ENCODE measurements at places on chromosomes 4 and X.
A peak's percentile ranks its signal among the peaks of the same experiment; 100 is the strongest.

DNA sequence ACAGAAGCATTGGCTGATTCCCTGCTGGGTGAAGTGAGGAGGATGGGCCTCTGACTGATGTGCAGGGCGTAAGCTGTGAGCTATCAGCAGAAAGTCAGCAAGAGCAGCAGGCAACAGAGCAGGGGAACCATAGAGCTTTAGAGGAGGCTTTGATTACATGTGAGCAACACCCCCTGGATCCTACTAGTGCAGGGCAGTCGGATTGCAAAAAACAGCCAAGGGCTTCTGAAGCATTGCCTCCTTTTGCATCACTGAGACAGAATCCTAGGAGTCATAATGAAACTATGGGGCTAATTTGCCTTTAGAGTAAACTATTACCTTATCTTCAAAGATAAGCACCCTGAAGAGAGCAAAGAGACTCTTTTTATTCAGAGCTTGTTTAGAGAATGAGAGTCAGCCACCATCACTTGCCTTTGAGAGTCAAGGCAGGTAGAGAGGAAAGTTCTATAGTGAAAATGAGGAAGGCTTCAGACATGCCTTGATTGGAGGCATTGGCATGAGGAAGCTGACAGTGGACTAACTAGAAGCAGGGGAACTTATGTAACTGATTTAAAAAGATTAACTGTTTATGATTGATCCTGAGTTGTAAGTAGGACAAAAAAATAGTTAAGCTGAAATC is 420.3 kb downstream of the PDHA2 start:
- no peak for DNase-seq

GRCh38 chr4:48085821-48086589 is 48.0 kb downstream of the TXK start:
- no peak for DNase-seq

GRCh38 chr4:169282429-169283113 is 11.8 kb upstream of the SH3RF1 start:
- DNase-seq: no peak

DNA sequence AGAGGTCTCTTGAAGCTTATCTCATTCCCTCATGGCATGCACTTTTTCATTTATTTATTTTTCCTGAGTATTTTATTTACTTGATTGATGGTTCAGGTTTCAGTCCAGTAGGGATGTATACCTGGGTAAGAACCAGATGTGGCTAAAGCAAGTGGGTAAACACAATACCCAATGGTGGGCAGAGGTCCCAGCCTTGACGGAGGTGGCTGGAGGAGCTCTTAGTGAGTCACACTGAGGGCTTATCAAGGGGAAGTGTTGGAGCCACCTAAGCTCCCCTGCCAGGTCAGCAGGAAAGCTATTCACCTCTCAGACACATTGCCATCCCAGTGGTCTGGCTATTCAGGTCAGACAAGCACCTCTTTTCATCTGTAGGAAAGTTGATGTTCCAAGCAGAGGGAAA is 236.2 kb upstream of the MAGEB16 start:
- no peak for DNase-seq

DNA sequence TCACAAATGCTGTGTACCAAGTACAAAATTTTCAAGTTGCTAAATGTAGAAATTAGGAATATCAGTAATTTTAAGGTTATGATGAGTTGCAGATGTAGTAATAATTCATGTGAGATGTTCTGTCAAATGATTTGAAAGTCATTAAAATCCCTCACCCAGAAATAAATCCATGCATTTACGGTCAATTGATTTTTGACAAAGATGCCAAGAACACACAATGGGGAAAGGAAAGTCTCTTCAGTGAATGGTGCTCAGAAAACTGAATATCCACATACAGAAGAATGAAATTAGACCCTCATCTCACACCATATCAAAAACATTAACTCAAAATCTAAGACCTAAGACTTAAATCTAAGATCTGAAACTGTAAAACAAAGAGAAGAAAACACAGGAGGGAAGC is 12.9 kb upstream of the BMPR1B start:
- DNase-seq: no peak

GRCh38 chr4:105112274-105112673 is 34.4 kb upstream of the TET2 start:
- DNase-seq: no peak

DNA sequence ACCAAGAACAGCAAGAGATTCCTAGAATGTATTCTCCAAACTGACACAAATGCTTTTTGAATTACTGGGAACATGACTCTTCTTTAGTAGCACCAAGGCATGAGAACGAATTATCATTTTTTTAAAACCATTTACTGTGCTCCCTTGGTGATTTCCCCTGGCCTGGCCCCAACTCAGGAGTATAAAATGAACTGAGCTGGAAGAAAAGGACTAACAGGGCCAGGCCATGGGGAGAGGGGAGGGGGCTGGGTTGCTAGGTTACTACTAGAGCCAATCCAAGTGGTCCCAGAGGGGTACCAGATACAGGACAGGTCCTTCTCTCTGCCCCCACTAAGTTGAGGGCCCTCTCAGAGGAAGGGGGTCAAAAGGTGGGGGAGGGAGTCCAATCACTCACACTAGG is 23.1 kb downstream of the SASH3 start:
- no peak for DNase-seq

- DNase-seq: no peak
These were observed 162.7 kb upstream of the GALNTL6 start for GRCh38 chr4:171650543-171650942.

GRCh38 chr4:665381-665750 is 8.7 kb downstream of the ATP5ME start:
- DNase-seq: no peak

- peak; percentile 1 for DNase-seq
These were observed 13.2 kb upstream of the RAB9B start for GRCh38 chrX:103845165-103845653.

- DNase-seq: no peak
These were observed 121.4 kb upstream of the CXorf66 start for GRCh38 chrX:140086691-140087090.

- no peak for DNase-seq
These were observed 69.1 kb downstream of the NR3C2 start for GRCh38 chr4:148373093-148373492.

- no peak for DNase-seq
These were observed 201.0 kb upstream of the STK26 start for GRCh38 chrX:131821945-131822622.

GRCh38 chr4:186703510-186703909 is 20.1 kb downstream of the FAT1 start:
- no peak for DNase-seq

DNA sequence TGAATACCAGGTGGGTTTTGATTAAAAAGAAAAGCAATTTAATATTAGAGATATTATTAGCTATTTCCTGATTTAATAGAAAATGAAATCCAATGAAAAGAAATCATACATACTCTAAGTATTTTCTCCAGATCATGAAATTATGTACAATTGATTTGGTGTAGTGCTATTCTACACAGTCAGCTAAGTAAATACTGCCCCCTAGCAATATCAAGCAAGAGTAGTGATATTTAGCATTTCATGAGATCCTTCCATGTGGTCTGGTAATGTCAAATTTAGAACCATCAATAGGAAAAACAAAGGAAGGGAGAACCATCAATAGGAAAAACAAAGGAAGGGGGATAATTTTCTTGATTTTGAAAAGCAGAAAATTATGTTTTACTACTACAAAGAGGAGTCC is 114.6 kb downstream of the TBCK start:
- DNase-seq: no peak

DNA sequence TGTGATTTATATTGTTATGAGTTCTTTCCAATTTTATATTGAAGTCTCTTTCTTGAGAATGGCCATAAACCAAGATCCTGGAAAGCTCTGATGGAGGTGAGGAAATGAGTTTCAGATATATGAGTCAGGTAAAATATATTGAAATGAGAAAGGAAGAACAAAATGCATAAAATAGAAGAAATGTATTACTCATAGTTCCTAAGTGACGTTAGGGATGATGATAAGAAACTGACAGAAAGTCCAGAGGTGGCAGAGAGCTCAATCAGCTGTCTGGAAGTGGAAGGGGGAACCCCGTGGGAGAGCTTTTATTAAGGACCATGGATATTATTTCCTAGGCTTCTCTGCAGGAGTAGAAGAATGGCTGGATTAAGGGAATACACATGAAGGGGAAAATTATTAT is 24.6 kb downstream of the UGT2B7 start:
- no peak for DNase-seq

DNA sequence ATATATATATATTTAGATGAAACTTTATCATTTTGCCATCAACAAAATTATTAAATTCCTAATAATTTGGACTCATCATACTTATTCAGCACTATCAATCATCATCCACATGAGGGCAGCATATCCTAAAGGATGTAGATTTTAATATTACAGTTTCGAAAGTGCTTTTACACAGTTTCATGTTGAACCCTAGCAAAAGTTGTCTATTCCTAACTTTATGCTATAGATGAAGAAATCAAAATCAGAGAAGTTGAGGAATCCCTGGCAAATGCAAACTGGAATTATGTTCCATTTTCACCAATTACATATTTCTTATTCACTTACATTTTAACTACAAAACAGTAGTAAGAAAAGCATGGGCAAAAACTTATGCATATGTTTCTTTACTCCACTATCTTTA is 36.6 kb upstream of the UGT2A1 start:
- DNase-seq: no peak

GRCh38 chrX:44669626-44670025 is 127.0 kb upstream of the FUNDC1 start:
- DNase-seq: no peak

GRCh38 chrX:48688531-48689150 is 5.0 kb downstream of the WAS start:
- no peak for DNase-seq

DNA sequence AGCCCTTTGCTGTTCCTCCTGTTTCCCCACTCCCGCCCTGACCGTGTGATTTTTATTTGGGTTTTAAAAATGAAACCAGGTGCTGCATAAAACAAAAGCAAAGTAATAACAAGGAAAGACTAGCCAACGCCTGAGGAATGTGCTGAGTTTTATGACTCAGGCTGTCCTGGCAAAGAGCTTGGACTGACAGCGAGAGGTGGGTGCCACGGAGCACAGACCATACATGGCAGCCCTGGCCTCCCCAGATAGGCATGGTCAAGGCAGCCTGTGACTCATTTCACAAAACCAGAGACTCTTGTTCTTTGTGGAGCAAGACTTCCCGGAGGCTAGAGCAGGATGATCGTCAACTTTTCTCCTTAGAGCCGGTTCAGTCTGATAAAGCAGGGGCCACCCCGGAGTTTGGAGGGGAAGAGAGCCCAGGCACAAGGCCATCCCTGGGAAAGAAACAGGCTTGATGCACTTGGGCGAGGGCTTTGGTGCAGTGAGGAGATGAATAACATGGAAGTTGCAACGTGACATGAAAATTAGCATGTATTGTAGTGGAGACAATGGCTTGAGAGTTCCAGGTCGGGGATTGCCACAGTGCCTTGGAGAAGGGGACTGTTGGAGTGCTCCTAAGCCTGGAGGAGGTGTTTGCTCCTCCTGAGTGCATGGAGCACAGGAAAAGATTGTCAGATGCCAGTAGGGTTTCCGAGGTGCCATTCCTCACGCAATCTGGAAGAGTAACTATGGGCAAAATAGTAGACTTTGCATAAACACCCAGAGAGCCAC is 54.8 kb downstream of the C4orf51 start:
- DNase-seq: no peak

GRCh38 chr4:81214144-81214880 is 710 bp downstream of the PRKG2 start:
- DNase-seq: no peak

GRCh38 chrX:131944936-131945902 is 77.9 kb upstream of the STK26 start:
- DNase-seq: no peak

GRCh38 chr4:48032721-48033120 is 16.1 kb downstream of the NIPAL1 start:
- DNase-seq: no peak

DNA sequence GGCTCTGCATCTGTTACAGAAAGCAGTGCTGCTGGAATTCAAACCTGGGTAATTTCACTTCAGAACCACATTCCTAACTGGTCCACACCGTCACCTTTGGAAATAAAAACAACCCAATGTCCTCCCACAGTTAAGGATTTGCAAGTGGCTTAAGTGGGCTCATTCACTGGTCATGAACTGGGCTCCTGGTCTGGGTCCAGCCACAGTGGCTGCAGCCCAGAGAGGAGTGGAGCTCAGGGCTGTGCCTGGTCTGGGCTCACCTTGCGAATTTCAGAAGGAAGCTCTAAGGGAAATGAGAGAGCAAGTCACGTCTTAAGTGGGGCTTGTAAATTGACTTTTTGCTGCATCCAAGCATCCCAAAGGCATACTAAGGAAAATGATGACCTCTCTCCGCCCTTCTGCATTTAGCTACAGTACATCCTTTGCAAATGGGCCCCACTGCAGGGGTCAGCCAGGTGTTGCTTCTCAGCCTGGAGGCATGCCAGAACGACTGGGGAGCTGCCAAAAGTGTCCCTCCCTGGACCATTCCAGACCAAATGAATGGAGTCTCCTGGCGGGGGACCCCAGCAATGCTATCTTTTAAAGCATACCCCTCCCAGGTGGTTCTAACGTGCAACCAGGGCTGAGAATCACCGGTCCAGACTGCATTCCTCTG is 25.6 kb upstream of the CRMP1 start:
- no peak for DNase-seq

DNA sequence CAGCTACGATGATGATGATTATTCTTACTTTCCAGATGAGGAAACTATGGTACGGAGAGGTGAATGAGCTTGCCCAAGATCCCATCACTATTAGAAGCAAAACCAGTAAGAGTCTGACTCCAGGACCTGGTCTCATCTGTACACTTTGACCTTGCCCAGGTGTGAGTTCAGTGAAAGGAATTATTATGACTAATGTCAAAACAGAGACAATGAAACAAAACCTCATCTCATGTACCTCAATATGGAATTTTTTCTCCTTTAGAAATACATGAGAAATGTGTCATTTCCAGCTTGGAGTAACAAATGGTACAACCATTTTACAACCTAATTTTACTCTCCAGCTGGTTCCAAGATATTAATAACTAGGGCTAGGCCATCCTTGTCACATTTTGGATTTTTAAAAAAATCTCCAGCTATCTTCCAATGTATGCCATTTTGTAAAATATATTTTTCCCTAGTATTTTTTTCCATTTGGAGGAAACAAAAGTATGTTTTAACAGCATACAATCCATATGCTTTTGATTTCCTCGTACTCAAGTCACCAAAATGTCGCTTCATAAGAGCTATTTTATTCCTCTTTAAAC is 213.8 kb downstream of the PTTG2 start:
- no peak for DNase-seq

DNA sequence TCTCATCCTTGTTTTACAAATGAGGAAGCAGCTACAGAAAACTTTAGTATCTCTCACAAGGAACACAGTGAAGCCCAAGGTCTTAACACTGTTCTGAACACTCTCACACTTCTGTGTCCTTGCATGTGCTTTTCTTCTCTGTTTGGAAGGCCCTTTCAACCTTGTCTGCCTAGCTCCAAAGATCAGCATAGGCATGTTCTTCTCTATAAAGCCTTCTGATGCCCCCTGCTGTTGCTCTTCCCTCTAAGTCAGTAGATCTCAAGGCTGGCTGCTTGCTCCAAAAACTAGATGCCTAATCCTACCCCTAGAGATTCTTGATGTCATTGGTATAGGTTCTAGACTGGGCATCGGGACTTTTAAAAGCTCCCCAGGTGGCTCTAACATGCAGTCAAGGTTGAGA is 5.9 kb downstream of the APOO start:
- DNase-seq: peak; percentile 9

GRCh38 chrX:153445106-153445855 is 575 bp downstream of the TREX2 start:
- DNase-seq: no peak

- no peak for DNase-seq
These were observed 44.6 kb upstream of the SLC25A4 start for GRCh38 chr4:185098474-185098873.

- no peak for DNase-seq
These were observed 106.8 kb downstream of the CLNK start for GRCh38 chr4:10577508-10578426.

- DNase-seq: no peak
These were observed 75.7 kb upstream of the GUCY1A1 start for GRCh38 chr4:155590796-155591585.
